ENCODE measurements at places on chromosomes 13 and 19.

DNA sequence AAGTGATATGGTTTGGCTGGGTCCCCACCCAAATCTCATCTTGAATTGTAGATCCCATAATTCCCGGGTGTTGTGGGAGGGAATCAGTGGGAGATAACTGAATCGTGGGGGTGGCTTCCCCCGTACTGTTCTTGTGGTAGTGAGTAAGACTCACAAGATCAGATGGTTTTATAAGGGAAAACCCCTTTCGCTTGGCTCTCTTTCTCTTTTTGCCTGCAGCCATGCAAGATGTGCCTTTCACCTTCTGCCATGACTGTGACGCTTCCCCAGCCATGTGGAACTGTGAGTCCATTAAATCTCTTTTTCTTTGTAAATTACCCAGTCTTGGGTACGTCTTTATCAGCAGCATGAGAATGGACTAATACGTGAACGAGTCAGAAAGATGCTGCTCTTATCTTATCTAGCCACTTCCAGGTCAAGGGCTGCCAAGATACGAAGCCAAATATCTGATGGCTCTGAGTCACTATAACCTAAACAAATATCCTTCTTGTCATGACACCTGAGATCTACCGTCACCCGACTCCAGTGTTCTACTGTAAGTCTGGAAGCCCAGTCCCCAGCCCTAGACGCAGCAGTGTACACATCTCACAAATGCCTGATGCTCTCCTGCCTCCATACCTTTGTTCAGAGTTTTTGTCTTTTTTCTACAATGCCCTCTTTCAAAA lies 45.9 kb downstream of the SLC15A1 start:
- DNase-seq: no peak

DNA sequence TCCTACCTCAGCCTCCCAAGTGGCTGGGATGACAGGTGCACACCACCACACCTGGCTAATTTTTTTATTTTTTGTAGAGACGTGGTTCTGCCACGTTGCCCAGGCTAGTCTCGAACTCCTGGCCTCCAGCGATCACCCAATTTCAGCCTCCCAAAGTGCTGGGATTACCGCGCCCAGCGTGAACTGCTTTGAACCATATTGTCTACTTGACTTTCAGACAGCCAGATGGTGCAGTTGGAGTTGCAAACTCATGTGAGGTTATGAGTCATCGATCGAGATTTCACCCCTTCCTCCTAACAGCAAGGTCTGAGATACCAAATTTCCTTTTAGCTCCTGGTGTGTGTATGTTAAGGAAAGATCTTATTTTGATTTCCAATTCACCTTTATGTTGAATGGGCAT lies 2.7 kb downstream of the SLC27A1 start:
- DNase-seq: no peak

DNA sequence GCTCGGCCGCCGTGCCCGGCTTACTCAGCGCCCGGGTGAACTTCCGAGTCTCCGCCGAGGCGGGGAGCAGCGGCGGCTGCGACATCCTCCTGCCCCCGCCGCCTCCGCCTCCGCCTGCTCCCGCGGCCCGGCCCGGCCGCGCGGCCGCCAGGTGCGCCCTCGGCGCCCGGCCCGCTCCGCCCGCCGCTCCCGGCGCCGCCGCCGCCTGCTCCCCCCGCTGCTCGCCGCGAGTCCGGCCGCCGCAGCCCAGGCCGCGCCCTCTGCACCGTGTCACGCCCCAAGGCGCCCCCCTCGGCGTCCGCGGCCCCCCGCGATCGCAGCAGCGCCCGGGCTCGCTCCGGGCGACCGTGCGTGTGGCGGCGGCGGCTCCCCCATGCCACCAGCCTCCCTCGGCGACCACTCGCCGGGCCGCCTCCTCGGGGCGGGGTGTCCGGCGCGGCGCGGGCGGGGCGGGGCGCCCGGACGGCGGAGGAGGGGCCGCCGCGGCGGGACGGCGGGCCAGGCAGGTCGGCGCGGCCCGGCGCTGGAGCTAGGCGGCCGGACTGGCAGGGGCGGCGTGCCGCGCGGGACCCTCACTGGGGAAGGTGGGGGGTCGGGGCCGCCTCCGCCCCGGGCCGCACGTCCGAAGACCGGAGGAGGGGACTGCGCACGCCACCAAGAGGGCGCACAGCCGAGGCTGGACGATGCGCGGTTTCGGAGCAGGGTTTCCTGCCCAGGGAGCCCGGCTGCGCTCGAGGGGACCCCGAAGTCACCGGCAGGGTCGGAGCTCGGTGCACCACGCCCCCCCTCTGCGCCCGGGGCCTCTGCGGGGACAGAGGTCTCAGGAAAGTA lies 108.6 kb upstream of the DOCK9 start:
- DNase-seq: peak; percentile 42

- no peak for DNase-seq
Observed at GRCh38 chr19:46193678-46194077, 35.9 kb upstream of the IGFL1 start.

GRCh38 chr13:94201022-94201421 lies 278.5 kb downstream of the DCT start:
- DNase-seq: no peak

DNA sequence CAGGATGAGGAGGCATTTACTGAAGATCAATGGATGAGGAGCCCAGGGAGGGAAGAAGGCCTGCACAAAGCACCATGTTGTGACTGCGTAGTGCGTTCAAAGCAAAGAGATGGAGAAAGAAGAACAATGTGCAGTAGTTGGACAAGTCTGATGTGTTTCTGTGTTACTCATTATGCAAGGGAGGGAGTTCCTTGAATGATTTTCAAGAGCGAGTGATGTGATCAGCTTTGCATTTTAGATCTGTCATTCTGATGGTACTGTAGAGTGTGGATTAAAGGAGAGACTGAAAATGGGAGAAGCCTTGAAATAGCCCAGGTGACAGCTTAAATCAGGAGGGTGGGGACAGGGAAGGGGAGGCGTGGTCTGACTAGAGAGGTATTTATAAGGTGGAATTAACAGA lies 9.5 kb downstream of the MYO16 start:
- DNase-seq: no peak

- no peak for DNase-seq
Observed at GRCh38 chr13:94080527-94080926, 399.0 kb downstream of the DCT start.

- DNase-seq: no peak
Observed at GRCh38 chr19:28117143-28117542, 1095.8 kb downstream of the UQCRFS1 start.

DNA sequence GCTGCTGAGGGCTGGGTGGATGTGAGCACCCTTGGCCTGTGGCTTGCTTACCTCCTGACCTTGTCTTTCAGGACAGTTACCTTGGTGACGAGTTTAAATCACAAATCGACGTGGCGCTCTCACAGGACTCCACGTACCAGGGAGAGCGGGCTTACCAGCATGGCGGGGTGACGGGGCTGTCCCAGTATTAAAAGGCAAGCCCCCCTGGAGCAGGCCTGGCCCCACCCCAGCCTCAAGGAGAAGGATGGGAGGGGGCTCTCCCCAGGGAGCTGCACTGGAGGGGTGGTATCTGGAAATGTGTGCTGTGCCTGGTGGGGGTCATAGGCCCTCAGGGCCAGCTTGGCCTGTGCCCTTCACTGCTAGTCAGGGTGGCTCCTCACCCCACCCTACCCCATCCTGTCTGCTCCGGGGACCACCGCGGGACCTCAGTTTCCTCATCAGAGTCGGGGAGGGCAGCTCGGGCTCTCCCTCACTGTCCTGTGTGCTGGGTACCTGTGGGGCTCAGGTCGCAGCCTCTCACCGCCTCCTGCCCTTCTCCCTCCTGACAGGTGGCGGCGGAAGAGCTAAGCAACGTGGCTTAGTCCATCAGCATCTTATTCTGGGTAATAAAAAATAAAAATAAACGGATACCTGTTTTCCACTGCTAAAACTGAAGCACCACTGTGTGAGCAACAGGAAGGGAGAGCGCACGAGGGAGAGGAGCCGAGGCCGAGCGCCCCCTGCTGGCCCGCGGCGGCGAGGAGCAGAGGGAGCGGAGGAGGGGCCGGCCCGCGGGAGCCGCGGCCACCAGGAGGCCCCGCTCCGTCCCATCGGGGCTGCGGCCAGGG lies 29.8 kb downstream of the CERS1 start:
- peak; percentile 15 for DNase-seq

- DNase-seq: no peak
Observed at GRCh38 chr13:66634384-66634783, 595.8 kb downstream of the PCDH9 start.

DNA sequence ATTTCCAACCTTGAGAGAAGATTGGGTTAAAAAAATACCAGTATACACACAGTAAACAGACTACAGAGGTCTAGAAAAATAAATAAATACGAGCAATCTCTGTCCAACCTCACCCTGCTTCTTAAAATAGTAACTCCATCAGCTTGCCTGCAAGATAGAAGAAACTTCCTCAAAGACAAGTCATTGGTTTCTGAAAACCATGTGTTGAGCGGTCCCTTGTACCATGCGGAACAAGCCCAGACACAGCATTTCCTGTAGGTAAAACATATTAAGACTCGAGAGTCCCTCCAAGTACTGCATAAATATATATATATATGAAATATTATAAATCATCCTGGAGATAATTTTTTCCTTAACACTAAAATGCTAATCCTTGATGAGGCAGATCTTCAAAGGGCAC lies 157.4 kb downstream of the MZT1 start:
- DNase-seq: no peak

DNA sequence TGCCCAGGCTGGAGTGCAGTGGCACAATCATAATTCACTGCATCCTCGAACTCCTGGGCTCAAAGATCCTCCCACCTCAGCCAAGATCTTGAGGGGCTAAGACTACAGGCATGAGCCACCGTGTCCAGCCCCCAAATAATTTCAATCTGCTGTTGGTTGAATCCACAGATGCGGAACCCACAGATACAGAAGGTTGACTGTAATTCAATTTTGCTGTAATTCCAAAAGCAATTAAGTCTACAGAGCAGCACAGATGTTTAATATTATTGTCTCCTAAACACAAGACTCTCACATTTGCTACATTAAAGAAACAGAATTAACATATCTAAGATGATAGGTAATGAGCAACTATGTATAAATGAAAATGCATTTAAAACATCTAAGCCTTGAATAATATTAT lies 75.6 kb downstream of the MIPEP start:
- no peak for DNase-seq

DNA sequence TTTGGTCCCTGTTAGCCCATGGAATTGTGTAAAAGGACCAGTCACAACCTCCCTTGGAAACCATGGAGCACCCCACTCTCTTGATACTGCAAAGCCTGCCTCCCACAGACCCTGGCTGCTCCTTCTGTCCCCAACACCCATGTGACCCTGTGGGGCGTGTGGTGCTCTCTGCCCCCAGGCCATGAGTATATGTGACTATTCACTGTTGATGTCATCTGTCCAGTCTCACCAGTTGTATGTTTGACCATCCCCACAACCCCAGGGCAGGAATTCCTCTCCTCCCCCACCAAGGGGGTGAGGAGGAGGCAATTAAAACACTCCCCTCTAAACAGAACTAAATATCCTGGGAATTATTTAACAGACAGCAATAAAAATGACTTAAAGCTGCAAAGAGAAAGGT lies 35.2 kb downstream of the KCTD15 start:
- DNase-seq: no peak

DNA sequence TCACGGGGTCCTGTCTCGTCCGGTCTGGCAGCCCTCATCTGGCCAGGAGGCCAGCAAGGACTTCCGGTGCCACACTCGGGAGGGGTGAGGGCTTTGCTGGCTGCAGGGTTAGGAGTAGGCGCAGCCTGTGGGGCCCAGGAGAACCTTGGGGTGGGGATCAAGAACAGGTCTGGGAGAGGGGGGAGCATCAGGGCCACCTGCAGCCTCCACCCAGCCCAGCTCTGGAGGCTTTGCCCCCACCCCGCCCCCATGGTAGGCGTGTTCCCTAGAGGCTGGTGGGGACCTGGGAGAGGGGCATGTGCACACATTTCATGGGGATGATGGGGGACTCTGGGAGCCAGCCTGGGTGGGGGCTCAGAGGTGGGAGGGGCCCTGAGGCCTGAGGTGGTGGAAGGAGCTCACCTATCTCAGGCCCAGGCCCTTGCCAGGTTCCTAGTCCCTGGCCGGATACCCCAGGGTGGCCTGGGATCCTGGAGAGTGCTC lies 23.3 kb downstream of the WTIP start:
- DNase-seq: no peak

- DNase-seq: no peak
Observed at GRCh38 chr13:28983641-28984040, 163.5 kb downstream of the MTUS2 start.

DNA sequence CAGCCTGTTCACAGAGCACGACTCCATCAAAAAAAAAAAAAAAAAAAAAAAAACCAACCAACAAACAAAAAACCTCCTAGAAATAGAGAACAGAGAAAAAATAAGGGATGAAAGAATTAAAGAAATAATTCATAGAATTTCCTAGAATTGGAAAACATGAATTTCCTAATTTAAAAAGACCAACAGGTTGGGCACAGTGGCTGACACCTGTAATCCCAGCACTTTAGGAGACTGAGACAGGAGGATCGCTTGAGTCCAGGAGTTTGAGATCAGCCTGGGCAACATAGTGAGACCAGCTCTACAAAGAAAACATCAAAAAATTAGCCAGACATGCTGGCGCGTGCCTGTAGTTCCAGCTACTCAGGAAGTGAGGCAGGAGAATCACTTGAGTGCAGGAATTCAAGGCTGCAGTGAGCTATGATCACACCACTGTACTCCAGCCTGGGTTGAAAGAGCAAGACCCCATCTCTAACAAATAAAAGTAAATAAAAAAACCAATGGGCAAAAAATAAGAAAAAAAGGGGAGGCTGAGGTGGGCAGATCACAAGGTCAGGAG lies 6.5 kb downstream of the SPART start:
- DNase-seq: no peak

DNA sequence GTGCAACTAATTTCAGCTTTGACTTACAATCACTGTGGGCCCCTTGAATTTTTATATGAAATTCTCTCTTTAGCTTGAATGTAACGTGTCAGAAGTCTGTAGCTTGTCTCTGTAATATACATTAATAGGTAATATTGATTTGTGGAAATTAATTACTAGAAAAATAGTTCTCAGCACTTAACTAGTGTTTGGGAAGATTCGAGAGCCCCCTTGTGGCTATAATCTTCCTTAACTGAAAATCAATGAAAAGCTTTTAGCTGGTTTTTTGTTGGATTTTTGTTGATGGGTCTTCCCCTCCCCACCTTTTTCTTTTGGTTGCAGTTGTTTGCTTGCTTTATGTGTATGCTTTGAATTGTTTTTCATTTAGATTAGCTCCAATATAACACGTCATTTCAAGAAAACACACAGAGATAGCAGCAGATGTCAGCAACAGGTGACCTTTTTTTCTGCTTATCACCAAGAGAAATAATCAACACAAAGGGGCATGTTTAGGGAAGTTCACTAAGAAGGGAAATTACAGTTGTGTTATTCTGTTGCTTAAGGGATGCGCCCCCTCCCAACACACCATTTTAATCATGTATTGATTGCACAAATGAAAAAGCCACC lies 176.8 kb downstream of the OXGR1 start:
- DNase-seq: no peak

All from activated naive CD8-positive, alpha-beta T cell treated with anti-CD3 and anti-CD28 coated beads, Interleukin-2, amount 50 U/mL, for 16 hours (primary cell).